ENCODE measurements at places on chromosomes 5 and 9. TPM values are rescaled to one million over a fixed set of nuclear protein-coding genes. Genes with fewer than 3 reads are reported as not detected.

The GARIN3 gene
- polyA plus RNA-seq = not detected

The GAS1 gene
- polyA plus RNA-seq = 57.3 TPM

The CCDC107 gene
- polyA plus RNA-seq = 19.7 TPM

The ZFR gene
- polyA plus RNA-seq = 123 TPM

The INSL6 gene
- 0.35 TPM for polyA plus RNA-seq

GRCh38 chr5:38799556-38800377 lies 46.0 kb upstream of the OSMR start:
- DNase-seq = no peak

Measured in right renal pelvis (tissue), 4 donors.